ENCODE measurements at places on chromosomes 3 and 15.
A peak's percentile ranks its signal among the peaks of the same experiment; 100 is the strongest.

- DNase-seq = no peak
Observed at GRCh38 chr15:74306781-74307217, 60.6 kb downstream of the CYP11A1 start.

DNA sequence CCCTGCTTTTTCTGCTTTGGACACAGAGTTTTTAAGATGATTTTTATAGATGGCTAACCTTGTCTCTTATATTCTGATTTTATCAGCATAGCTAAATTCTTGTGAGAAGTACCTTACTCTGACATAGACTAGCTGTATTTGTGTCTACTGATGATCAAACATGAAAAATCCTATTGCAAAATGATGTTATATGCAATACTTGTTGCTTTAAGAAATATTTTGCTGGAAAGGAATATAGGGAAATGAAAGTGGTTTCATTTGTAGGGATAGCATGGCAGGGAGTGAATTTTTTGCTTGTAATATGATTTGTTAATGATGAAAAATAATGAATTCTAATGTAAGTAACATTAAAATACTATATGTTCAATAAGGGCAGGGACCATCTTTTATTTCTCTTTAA, 35.9 kb downstream of the CFAP91 start:
- DNase-seq = no peak

GRCh38 chr15:96807361-96807760, 476.9 kb downstream of the NR2F2 start:
- no peak for DNase-seq

DNA sequence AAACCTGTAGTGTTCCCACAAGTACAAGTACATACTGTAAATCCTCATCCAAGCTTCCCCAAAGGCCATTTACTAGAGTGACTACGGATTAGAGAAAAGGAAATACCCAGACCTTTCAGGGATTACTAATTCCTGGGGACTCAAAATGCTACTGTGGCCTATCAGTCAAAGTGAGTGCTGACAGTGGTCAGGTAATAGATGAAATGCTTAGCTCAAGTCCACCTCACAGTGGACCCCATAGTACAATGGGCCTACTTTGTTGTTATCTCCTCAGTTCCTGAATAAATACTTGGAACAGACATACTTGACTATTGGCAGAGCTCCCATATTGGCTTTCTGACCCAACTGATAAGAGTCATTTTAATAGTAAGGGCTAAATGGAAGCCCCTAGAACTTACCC, 61.6 kb downstream of the MAP4 start:
- DNase-seq = no peak

DNA sequence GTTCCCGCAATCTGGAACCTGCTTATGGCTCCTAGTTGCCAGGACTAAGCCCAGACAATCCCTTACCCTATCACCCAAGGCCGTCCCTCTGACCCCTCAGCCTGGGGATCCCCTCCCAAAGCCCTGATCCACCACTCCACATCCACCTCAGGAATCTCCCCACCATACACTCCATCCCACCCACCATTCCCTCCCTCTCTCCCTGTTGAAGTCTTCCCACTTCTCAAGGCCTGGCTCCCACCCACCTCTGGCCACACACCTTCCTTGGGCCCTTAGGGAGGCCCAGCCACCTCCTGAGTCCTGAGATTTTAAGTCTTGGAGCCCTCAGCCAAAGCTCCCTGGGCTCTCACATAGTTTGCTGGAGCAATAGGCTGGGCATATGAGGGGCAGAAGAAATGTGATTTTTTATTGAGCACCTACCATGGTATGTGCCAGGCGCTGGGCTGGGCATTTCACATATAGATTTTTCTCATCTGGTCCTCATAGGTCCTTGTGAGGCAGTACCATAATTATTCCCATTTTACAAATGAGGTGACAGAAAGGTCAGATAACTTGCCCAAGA, 48.1 kb downstream of the HCN4 start:
- DNase-seq = no peak

DNA sequence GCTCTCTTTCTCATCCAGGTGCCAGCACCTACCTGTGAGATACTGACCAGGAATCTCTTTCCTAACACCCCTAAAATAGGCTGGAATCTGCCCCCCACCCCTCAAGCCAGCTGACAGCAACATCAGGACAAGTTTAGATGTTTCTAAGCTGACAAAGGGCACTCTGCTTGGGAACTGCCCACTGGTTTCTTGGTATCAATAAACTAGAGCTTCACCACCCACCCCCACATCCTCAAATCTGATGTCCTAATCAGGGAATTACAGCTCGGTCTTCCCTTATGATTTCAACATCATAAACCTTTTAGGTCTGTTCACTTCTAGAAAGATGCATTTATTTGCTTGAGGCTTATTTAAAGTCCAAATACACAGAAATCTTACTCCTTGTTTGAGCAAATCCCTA, 34.7 kb downstream of the CEP19 start:
- DNase-seq = no peak

DNA sequence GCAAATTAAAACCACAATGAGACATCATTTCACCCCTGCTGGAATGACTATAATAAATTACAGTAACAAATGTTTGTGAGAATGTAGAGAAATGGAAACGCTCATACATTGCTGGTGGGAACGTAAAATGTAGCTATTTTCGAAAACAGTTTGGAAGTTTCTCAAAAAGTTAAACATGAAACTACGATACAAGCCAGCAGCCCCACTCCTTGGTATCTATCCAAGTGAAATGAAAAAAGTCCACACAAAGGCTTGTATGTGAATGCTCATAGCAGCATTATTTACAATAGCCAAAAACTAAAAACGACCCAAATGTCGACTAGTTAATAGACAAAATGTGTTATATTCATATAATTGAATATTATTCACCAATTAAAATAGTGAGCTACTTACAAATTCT, 22.9 kb upstream of the CFAP20DC start:
- DNase-seq = peak; percentile 11
